Fibroblast of skin of scalp (primary cell): ENCODE measurements at places on chromosomes 12 and 14.

DNA sequence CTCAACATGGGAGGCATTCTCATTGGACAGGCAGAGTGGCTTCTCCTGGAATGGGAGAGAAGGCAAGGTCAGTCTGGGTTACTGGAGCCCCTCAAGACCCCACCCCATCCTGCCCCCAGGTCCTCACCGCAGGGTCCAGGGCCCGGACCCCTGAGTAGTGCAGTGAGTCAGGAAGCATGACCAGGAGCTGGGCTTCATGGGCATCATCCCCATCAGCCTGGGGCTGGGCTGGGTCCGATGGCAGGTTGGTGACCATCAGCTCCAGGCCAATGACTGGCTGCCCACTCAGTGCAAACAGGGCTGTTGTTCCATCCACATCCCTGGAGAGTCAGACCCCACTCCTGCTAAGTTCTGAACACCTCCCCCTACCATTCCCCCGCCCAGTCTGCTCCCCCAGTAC, 13.1 kb downstream of the ITGA7 start:
- DNase-seq, result no peak

DNA sequence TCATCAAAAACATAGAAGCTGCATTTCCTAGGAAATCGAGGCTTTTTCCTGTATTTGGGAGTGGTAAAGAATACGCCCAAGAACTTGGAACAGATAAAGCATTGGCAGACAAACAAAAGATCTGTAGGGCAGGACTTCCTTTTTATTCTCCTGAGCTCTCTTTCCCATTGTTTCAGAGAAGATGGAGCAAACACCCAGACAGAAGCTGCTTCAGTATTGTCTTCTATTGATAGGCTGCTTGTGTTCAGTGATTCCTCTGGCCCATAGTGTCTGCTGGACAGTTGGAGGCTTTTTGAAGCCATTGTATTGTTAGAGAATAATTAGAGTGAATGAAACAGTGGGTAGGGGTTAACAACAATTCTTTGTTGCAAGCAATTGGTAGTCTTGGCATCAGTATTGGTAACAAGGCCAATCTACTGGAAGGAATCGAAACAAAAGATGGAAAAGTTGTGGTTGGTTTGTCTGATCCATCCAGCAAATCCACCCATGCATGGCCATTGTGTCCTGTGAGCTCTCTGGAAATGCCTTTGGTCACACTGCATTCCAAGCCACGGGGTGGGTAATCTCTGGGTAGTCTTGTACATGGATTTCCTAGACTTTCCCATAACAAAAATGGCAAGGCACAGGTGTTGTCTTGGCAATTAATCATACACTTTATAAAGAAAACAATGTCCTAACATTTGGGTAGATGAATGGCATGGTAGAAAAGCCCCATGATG, 424.8 kb downstream of the RAD51B start:
- DNase-seq, result no peak

GRCh38 chr14:74978416-74978947, 23.1 kb upstream of the PGF start:
- DNase-seq, result no peak

DNA sequence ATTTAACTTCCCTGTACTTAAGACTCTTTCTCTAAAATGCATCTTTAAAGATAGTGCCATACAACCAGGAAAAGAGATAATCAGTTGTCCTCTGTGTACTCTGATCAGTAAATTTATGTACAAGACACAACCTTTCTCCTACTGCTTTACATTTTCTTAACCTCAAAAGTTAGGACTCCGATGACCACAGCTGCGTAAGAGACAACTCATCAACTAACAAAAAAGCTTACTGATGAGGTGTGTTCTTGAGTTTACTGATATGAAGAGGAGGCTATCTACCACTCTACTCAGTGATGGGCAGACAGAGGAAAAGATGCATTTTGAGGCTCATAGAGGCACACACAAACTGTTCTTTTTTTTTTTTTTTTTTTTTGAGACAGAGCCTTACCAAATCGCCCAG, 71.4 kb upstream of the HIF1A start:
- DNase-seq, result no peak

- DNase-seq, result peak; percentile 93
These were observed 3.0 kb downstream of the DHRS1 start for GRCh38 chr14:24296341-24297157.

DNA sequence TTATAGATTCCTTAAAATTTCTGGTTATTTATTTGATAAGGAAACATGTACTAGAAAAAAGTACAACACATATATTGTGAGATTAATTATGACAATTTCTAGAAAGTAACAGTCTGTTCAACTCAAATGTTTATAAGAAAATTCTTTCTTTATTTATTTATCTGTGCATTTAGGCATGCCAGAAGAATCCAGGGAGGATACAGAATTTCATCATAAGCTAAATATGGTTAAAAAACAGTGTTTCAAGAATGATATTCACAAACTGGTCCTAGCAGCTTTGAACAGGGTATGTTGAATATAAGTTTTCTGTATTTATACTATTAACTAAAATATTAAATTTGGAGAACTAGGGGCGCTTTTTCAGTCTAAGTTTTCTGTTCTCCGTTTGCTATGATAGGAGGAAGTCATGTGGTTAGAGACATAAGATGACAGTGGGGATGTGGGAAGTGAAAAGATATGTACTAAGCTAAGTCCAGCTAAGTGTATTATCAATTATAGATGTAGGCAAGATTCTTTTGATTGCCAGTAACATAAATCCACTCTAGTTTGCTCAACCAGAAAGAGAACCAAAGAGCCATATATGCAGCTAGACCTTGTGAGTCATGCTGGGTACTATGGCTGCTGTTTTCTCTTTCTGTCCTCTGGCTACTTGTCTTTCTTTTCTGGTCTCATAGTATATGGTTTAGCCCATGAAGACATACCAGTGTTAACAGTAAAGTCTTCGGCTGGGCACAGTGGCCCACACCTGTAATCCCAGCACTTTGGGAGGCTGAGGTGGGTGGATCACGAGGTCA, 39.0 kb downstream of the LRRK2 start:
- DNase-seq, result no peak

DNA sequence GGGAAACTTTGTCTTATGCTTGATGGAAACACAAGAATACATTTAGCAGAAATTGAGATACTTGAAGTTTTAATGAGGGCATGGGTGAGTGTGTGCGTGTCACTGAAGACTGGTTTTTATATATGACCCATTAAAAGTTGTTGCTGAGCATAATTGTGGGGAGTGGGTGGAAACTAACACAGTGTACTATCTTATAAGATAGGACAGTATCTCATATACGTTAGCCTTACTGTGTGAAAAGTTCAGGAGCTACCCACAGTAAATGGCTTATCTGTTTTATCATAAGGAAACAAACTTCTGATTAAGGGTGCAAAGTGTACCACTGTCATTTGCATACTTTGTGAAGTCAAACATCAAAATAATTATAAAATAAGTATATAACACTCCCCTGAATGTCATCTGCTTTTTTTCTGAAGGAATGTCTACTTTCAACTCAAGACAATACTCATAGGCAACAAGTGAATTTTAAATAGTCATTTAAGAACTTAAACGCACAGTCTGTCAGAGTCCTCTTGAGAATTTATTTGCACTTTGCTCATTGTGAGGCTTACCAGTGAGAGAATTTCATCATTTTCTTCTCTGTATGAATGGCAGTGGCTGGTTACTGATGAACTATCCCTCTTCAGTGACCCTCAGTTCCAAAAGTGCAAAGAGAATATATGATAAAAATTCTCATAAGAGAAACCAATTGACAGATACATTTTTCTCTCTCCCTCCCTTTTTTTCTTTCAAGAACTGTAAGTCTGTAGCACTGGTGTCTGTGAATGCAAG, 4.2 kb downstream of the PDE3A start:
- no peak for DNase-seq

DNA sequence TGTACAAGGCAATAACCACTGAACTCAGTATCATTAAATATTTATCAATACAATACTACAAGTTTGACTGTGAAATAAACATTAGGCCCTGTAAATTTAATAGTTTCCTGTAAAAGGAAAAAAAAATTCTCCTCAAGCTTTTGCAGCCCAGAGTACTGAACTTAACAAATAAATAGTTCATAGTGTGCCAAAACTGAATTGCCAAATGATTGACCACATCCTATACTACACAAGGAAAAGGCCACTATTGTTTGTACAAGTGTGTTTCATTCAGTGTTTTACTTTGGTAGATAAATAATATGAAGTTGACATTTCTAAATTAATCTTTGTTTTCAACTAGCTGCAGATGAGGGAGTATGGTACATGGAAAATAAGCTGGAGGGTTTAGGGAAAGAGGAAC, 379.6 kb downstream of the FLRT2 start:
- DNase-seq, result peak; percentile 31

DNA sequence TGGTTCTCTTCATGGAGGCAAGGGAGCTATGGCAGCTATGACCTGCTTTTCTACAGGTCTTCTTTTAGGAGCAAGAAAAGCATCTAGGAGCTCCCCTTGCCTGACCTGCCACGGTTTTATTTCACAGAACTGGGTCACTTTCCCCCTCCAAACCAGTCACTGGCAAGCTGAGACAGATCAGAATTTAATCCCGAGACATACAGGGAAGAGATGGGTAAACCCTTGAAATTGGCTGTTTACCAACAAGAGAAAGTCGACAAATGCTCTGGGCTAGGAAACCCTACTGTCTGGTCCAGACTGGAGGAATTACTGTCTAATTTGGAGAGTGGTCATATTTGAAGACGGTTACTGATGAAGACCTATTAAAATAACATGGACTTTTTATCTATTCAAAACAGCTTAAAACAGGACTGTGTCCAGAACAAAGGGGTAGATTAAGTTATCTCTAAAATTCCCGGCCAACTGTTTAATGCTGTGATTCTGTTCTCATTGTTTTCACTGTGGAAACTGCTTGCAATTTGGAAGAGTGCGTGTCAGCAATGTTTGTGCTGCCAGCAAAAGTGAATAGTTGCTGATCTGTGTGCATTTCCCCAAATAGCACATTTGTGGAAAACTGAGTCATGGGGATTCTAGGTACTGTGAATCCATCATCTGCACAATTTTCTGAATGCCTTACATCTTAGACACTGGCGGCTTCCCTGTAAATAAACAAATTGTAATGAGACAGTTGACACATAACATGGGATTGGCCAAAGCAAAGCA, 73.4 kb upstream of the EEA1 start:
- peak; percentile 81 for DNase-seq

DNA sequence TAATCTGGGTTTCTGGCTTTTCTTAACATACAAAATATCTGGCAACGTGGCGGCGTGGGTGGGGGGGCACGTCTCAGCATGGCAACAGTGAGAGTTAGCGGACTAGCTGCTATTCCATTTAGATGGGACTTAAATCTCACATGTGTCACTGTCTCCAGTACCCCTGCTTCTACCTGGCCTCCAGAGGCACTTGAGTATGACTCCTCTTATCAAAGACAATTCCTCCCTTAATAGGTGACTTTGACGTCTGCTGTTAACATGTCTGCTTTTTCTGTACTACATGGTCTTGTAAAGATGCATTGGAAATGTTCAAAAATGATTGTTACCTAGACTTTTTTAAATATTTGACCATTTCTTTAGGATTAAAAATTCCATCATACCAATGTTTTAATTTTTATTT, 456.2 kb downstream of the TMTC2 start:
- DNase-seq, result no peak

- no peak for DNase-seq
These were observed 524.1 kb downstream of the LRFN5 start for GRCh38 chr14:42130815-42131214.

DNA sequence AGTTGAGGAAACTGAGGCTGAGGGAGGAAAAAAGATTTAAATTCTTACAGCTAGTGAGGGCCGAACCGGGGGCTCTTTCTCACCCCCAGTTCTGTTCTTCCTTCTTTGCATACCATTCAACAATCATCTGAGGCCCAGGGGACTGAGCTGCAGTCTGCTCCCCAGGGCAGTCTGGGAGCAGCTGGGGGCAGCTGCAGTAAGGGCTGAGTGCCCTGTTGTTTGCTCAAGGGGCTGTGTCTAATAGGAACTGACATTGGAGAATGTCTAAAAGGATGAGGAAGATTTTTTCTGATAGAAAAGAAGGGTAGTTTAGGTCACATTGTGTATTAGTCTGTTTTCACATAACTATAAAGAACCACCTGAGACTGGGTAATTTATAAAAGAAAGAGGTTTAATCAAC, 42.2 kb downstream of the SLC17A8 start:
- DNase-seq, result no peak

DNA sequence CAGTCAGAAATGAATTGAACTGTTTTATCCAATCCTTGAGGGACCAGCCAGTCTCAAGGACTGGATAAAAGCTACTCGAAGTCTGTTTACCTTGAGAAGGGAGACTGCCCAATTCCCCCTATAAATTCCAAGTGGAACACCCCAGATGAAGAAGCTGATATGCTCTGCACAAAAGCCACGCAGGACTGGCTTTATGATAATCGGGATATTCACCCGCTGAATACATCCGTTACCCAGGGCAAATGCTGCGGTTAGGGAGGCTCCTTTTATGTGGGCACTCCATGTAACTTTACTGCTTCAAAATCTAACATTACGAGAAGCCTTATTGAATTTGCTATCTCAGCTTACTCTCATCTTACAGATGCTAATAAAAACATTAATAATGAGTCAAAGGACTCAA, 119.1 kb downstream of the DENND5B start:
- no peak for DNase-seq

GRCh38 chr12:131684015-131684725, 26.7 kb upstream of the SFSWAP start:
- DNase-seq, result no peak
